ENCODE measurements at places on chromosomes 1 and 21. TPM values are rescaled to one million over a fixed set of nuclear protein-coding genes. Genes with fewer than 3 reads are reported as not detected.

DNA sequence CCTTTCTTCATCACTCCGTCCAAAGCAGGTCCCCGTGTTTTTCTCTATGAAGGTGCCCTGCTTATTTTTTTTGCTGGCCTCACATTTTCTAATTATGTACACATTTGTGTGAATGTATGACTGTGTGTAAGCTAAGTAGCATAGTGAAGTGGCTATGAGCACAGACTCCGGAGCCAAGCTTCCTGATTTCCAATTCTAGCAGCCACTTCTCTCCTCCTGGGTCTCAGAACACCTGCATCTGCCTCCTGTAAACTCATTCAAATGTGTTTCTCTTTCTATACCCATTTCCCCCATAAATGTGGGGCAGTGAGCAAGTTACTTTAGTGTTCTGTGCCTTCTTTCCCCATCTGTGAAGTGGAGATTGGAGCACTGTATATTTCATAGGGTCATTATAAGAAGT, 2.1 kb downstream of the SLAMF6 start:
- DNase-seq, result no peak

DNA sequence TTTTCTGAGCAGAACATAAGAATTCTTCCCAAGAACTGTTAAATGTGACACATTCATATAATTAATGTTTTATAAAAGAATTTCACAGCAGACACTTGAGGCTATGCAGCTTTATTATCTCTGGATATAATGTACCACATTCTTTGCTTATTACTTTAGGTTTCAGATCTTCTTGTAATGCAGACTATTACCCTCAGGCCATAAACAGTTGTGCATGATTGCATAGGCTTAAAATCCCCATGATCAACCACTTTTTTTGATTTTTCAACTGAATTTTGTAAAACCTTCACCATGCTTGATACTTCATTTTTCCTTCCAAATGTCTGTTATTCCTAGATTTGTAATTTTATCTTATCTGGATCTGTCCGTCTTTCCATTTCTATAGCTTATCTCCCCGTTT, 1355.7 kb downstream of the BRINP3 start:
- DNase-seq, result no peak

- DNase-seq, result no peak
Observed at GRCh38 chr1:115090540-115090939, 1.2 kb upstream of the TSPAN2 start.

Gene LCE2C
- not detected for total RNA-seq

Gene TACSTD2
- not detected for total RNA-seq

Gene NLRP3
- total RNA-seq, result 0.97 TPM

Data from activated CD4-positive, alpha-beta memory T cell treated with anti-CD3 and anti-CD28 coated beads for 36 hours (primary cell).